Activated gamma-delta T cell treated with Interleukin-2 at 50 U/mL for 16 hours (primary cell): ENCODE measurements at places on chromosomes 12 and 14.

- no peak for DNase-seq
Observed at GRCh38 chr12:49974231-49974675, 1.5 kb downstream of the AQP6 start.

GRCh38 chr12:20366776-20367409 is 1.4 kb upstream of the PDE3A start:
- no peak for DNase-seq

- no peak for DNase-seq
Observed at GRCh38 chr12:122139266-122139665, 34.8 kb downstream of the IL31 start.

GRCh38 chr12:122747224-122748135 is 5.1 kb upstream of the DENR start:
- DNase-seq, result no peak

DNA sequence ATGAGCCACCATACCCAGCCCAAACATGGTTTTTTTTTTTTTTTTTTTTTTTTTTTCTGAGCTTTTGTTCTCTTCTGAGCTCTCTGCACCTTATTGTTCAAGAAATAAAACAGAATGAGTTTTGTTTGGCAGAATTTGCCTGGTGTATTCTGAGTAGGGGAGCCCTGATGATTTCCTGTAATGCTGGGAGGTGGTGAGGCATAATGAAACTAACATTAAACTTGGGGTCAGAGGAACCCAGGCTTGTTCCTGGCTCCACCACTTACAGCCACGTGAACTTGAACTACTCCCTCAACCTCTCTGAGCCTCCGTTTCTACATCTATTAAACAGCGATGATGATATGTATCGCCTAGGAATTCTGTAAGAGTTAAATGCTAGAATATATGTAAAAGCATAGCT is 276.3 kb upstream of the CRY1 start:
- no peak for DNase-seq

- no peak for DNase-seq
Observed at GRCh38 chr12:1932264-1932777, 13.9 kb upstream of the CACNA2D4 start.

GRCh38 chr12:64431791-64432190 is 20.1 kb upstream of the TBK1 start:
- DNase-seq, result no peak
